ENCODE measurements at places on chromosomes 7 and 10.

GRCh38 chr7:78479348-78479747, 680.8 kb downstream of the PHTF2 start:
- DNase-seq = no peak

DNA sequence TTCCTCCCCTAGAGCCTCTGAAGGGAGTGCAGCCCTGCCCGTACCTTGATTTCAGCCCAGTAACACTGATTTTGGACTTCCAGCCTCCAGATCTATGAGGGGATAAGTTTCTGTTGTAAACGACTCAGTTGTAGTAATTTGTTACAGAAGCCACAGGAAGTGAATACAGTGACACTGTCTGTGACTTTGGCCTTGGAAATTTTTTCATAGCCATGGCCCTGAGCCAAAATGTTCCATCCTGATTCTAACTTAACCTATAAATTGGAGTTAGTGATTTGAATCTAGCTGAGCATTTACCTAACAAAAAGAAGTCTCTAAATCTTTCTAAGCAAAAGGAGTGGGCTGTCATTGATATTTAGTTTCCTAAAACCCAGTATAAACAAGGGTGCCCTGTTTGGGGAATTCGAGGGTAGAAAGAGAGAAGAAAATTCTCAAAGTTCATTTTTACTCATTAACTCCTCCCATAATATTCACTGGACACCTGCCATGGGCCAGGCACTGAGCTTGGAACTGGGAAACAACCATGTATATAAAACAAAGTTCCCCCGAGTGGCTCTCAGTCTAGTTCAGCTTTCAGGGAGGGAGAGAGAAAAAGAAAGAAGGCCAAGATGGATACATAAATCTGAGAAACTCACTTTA, 162.3 kb downstream of the SKIDA1 start:
- no peak for DNase-seq

DNA sequence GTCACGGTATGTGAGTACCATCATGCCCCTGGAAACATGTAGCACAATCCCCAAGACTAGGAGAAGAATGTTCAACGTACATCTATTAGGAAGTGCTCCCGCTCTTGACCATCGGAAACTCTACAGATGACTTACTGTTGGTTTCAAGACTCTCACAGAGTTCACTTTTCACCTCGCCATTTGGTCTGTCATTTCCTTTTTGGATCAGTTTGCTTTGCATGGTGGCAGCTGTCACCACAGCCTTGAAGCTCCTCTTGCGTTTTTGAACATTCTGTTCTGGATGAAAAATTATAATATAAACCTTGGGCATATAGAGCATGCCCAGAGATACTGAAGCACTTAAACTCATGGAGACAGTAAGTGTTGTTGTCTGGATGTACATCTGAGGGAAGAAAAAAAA, 806.8 kb downstream of the GRM8 start:
- no peak for DNase-seq

DNA sequence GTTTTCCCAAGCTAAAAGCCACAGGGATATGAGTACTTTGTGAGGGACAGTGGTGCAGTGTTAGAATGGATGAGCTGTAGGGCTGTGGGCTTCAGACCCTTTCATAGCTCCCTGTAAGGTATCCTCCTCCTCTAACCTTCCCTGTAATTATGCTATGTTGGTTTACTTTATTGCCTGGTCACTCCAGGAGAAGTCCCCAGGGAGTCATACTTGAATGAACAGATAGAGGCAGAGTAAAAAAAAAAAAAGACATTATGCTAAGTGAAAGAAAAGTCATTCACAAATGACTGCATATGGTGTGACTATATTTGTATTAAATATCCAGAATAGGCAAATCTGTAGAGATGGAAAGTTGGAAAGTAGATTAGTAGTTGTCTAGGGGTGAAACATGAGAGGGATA, 434.4 kb downstream of the AUTS2 start:
- DNase-seq = no peak

GRCh38 chr7:138838166-138838565, 40.2 kb upstream of the ATP6V0A4 start:
- DNase-seq = no peak

DNA sequence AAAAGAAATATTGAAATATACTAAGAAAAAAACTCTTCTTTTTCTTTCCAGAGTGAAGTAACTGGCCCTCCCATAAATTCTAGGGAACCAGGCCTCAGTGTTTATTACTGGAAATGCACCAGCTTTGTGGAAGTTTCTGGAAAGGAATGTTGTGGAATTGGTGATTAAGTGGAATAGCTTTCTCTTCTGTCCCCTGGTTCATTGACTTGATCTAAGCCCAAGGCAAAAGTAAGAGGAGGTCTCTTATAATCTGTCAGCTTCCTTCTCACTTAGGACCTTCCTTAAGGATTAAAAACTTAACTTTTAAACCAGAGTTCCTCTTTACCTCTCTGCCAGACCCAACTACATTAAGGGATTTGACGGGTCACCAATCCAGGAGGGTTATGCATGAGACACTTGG, 266.2 kb downstream of the SLC25A13 start:
- no peak for DNase-seq

GRCh38 chr10:878895-879294, 52.6 kb downstream of the LARP4B start:
- DNase-seq = no peak

DNA sequence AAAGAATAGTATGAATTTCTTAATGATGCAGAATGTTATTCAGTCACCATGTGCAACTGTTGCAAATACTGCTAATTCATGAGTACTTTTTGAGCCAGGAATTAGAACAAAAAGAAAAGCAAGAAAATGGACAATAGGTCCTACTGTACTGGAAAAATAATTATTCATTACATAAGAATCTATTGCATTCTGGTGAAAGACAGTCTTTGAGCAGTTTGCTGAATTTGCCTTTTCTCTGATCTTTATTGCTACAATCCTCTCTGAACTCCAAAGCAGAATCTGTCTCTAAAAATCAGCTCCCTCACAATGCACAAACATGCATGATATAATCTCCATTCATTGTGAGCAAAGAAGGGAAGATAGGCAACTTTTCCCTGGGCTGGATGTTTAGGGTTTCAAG, 12.8 kb downstream of the IFIT2 start:
- DNase-seq = no peak

DNA sequence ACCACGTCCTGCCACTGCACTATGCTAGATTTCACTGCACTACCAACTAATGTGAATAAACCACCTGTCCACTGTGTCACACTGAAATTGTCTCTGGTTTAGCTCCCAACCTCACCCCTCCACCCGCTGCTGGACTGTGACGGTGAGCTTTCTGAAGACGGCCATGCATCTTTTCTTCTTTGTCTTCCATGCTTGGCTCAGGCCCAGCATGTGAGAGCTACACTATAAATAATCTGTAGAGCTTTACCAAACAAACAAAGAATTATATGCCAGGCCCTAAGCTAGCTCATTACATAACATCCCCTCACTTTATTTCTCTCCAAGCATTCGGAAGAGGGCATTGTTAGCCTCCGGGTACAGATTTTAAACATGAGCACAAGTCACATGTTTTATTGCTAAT, 633.2 kb downstream of the TNS3 start:
- no peak for DNase-seq

DNA sequence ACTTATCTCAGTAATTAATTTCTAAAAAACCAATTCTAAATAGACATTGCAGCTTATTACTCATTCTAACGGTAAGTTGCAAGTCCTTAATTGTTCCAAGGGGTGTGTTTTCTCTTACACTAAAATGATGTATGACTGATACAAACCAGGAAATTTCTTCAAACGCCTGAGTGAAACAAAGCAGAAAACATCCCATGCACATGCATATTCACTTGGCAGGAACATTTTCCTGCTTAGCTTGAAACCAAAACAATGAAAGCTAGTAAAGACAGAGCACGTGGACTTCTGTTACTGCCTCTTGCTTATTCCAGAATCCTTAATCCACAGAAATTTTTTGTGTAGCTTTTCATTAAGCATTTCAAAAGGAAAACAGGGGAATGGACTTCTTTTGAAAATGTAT, 187.7 kb downstream of the MTERF1 start:
- DNase-seq = no peak

DNA sequence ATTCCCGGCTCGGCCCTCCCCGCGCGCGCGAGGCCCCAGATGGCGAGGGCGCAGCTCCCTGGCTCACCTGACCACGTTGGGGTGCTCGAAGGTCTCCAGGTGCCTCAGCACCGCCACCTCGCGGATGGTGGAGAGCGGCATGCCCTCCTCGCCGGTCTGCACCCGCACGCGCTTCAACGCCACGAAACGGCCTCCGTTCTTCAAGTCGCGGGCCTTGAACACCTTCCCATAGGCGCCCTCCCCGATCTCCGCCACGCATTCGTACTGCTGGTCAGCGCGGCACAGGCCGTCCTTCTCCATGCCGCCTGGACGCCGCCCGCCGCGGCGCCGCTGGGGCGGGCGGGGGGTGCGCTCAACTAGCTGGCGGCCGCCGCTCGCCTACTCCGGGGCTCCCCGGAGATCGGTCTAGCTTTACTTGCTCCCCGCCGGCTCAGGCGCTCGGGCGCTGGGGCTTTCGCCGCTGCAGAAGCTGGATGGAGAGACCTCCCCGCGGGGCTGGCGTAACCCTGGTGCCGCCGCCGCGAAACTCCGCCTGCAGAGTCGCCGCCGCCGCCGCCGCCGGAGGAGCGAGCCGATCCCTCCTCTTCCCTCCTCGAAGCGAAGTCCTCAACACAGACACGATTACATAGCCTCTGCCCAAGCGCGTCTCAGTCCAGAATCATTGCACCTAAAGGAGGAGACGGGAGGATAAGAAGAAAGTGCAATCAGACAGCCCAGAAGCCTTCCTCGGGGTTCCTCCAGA, 3.2 kb downstream of the CDK6 start:
- peak; percentile 70 for DNase-seq

DNA sequence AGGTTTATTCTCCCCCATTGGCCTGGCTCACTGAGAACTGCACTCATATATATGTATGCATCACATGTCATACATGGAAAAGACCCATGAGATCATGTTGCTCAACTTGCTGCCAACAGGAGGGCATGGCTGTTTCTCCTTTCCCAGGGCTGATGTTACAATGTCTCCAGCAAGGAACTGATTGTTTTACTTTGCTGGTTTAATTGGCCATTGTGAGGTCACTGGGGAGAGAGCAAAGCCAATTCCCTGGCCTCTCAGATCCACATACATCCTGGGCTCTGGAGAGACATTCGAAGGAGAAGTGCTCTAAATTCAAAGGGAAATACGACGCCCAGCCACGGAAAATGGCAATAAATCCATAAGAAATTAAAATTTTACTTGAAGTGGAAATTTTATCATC, 287.8 kb downstream of the WDR11 start:
- no peak for DNase-seq

DNA sequence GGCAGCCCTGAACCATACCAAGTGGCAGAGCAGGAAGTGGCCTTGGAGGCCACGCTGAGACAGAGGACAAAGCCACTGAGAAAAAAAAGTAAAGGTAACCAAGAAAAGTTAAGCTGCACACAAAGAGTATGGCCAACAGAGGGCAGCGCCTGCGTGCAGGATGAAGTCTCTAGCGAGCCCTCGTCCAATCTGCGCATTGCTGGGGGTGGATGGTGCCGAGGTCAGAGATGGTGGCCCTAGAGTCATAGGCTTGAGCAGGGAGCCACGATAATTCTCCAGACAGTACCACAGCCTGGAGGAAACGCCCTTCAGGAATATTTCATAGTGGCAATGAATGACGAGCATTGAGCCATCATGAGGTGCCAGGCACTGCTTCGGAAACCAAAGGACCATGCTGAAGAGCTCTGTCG, 9.7 kb downstream of the ATP6V0E2 start:
- peak; percentile 57 for DNase-seq

GRCh38 chr10:125859128-125859817, 21.8 kb downstream of the DHX32 start:
- no peak for DNase-seq

DNA sequence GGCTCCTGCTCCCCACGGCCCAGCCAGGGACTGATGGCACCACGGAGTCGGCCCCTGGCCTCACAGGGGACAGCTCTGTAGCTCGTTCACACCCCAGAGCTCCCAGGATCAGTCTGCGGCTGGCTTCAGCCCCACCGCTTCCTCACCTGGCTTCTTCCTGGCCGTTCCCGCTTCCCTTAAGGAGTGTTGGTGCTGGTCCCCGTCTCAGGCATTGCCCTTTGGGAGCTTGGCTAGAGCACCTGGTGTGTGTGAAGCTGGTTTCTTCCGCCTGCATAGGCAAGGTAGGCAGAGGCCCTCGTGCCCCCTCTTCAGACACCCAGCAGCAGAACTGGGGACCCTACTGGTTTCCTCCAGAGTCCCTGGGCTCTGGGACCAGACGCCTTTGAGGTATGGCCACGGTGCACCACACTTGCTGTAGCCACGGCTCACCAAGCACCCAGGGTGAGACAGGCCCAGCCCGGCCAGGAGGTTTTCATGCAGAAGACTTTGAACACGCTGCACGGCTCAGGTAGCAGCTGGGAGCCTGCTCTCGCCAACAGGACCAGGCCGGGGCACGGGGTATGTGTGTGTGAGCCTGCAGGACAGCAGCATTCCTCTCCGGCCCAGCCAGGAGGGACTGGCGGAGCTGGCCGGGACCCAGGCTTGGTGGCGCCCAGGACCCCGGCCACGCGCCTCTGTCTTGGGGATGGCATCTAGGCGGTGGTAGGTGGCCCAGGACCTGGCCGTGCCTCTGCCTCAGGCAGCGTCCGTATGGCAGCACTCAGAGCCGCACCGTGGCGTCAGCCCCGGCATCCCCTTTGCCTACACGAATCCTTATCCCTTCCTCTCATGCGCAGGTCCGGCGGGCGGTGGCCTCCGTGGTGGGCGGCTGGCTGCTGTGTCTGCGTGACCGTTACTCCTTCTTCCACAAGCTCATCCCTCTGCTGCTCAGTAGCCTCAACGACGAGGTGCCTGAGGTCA, 13.2 kb upstream of the PRKAR1B start:
- DNase-seq = no peak

DNA sequence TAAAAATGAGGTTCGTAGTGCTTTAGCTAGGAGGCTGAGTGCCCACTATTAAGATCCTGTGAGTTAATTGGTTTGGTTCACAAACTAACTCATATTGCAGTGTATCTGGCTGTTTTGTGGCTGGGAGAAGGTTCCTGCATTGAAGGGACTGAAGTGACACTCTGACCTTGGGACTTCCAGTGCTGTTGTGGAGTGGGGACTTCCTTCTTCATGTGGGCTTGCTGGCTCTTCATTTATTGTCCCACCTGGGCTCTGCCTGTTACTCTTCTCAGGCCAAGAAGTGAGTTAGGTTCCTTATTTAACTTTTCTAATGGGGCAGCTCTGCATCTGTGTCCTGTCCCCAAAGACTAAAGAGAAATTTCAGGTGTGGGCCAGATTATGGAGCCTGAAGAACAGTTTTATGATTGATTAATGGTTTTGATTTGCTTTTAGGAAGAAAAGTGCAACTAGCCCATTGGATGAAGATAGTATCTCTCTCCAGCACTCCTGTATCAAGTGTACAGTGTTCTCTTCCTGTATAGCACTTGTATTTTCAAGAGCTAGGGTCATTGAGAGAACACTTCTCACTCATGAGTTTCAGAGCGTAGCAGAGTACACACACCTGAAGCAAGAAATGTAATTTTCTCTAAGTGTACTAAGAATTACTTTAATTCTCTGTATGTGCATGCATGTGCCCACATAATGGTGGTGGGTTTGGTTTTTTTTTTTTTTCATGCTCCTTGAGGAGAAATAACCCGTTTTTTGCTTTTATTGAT, 54.8 kb downstream of the AUTS2 start:
- no peak for DNase-seq

Data from C1 segment of cervical spinal cord (tissue), 14 donors.